Activated T-cell treated with anti-CD3 and anti-CD28 coated beads, Interleukin-2, amount 50 U/mL, for 48 hours (primary cell): ENCODE measurements at places on chromosomes 6 and 20.

GRCh38 chr6:53616450-53617357 is 48.9 kb downstream of the KLHL31 start:
- no peak for DNase-seq

DNA sequence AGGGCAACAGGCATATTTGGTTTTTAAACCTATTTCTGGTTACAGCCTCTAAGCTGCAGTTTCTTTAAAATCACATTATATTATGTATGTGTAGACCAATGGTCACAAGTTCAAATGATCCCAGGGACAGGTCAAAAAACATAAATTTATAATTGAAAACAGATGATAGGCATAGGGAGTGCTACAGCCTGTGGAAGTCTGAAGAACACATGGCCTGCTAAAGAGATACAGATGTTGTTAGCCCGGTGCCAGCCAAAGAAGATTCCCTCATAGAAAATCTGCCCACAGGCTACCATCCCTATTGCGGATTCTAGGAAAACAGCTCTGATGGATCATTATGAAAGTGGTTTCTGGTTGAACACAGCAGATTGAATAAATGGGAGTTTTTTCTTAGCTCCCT is 65.3 kb downstream of the NRSN1 start:
- DNase-seq, result no peak

GRCh38 chr6:155495011-155495768 is 39.6 kb upstream of the NOX3 start:
- no peak for DNase-seq

GRCh38 chr20:63579017-63579694 is 5.1 kb upstream of the HELZ2 start:
- DNase-seq, result no peak

GRCh38 chr6:134495203-134495889 is 177.4 kb upstream of the SGK1 start:
- DNase-seq, result no peak

- no peak for DNase-seq
Observed at GRCh38 chr6:7047128-7047527, 60.6 kb upstream of the RREB1 start.

GRCh38 chr6:56536536-56536935 is 106.2 kb downstream of the DST start:
- DNase-seq, result no peak

- no peak for DNase-seq
Observed at GRCh38 chr6:2737885-2738284, 12.8 kb downstream of the MYLK4 start.

DNA sequence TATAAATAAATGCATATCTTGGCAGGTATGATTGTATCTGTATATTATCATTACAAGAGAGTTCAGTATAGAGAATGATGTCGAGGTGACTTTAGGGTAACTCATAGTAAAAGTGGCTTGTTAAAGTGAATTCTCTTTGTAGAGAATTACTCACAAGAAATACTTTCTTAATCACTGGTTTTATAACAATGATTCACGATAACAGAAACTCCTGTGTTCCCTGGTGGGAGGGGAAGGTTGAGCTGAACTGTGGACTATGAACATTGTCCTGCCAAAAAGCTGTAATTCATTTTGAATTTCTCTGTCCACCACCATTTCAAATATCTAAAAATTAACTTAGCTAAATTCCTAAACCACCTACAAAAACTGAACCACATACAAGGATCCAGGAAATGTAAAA is 7.7 kb downstream of the TPMT start:
- DNase-seq, result no peak
